Uterus (tissue), 4 donors: ENCODE measurements at places on chromosomes 1 and 21. TPM values are rescaled to one million over a fixed set of nuclear protein-coding genes. Genes with fewer than 3 reads are reported as not detected.

DNA sequence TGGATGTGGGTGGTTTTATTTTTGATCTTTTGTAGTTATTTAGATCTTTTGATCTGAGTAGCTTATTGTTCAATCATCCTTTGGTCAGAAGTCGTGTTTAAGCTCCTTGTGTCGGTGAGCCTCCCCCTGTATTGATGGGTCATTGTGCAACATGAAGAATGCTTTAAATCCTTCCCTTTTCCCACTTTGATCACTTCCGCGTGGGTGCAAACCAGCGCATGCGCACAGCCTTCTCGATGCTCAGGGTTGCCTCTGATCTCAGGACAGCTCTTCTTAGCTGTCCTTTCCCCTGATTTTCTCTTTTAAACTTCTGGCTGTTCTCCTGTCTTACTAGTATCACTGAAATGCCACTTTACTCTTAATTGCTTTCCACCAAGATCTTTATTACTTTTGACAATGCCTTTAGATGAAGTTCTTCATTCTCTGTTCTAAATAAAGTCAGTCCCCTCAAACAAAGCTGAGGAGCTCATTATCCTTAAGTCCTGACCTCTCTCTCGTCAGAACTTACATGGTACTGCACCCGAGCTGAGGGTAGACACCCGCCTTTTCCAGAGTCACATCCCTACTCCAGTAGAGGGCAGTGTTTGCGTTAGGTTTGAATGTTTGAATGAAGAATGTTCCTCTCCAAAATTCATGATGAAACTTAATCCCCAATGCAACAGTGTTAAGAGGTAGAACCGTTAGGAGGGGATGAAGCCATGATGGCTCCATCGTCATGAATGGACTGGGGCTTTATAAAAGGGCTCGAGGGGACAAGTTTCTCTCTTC, 547.9 kb upstream of the TMPRSS15 start:
- no peaks in the 10 kb centered on the region for H3K27me3 ChIP-seq
- H3K27ac ChIP-seq = no peak overlapping the region
- H3K4me1 ChIP-seq = no peaks in the 10 kb centered on the region
- H3K4me3 ChIP-seq = no peak overlapping the region
- H3K36me3 ChIP-seq = no peaks in the 10 kb centered on the region

- H3K36me3 ChIP-seq = no peaks in the 10 kb centered on the region
- H3K27ac ChIP-seq = no peak overlapping the region
- H3K4me3 ChIP-seq = no peak overlapping the region
These were observed 88.1 kb upstream of the HNRNPU start for GRCh38 chr1:244952280-244952933.

DNA sequence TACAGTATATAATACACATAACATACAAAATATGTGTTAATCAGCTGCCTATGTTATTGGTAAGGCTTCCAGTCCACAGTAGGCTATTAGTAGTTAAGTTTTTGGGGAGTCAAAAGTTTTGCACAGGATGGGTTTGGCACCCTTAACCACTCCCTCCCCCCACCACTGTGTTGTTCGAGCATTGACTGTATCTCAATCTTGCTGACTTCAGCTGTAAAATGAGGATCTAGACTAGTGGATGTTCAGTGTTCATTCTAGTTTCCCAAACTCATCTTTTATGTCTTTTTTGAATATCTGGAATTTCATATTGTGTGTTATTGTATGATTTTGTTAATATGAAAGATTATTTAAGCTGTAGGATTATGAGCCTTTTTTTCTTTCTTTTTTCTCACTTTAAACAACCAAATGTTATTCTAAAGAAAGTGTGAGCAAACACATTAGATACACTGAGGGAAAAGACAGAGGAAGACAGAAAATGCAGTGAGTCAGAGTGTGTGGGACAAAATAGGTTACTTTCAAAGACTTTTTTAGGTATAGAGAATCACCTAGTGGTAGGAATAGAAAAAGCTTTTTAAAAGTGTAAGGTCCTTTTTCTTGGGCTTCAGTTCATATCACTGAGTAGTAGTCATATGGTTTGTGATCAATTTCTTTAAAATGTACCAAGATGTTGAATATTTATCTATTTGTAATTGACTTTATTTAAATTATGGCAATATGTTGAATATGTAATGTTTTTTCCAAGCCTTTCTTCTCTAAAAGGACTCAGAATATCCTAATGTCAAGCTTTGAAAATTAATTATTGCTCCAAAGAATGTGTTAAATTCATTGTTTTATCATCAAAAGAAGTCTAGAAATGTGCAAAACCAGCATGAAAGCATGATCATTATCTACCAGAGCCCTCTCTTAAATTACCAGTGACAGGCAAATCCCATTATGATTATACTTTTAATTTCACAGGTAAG, 17.9 kb upstream of the CENPF start:
- H3K36me3 ChIP-seq = no peaks in the 10 kb centered on the region
- H3K27me3 ChIP-seq = no peaks in the 10 kb centered on the region
- H3K4me3 ChIP-seq = no peak overlapping the region
- H3K4me1 ChIP-seq = no peaks in the 10 kb centered on the region

DNA sequence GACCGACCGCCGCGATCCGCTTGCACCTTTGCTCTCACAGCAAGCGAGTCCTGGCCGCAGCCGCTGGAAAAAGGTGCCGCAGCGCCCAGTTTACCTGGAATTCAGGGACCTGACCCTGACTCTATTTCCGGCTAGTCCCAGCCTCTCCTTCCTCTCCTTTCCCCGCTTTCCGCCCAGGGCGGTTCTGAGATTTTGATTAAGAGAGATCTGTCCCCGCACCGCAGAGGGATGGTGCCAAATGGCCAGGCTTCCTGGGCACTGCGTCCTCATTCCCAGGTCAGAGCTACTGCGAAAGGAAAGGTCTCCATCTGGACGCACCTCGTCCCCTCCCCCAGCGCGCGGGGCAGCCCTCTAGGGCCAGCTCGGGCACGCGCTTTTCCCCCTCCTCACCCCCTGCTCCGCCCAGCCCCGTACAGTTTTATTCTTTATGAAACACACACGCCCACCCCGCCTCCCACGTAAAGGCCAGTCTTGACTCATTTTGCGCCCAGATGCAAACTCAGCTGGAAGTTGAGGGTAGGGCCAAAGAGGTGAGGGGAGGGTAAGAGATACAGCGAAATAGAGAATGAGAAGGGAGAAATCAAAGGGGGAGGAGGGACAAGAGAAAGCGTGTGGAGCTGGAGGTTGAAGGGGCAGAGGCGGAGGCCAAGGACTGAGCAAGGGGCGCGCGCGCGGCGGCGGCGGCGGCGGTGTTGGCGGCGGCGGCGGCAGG, 411.8 kb upstream of the ESRRG start:
- no peaks in the 10 kb centered on the region for H3K27me3 ChIP-seq
- H3K4me3 ChIP-seq = no peak overlapping the region
- no peak for DNase-seq
- no peaks in the 10 kb centered on the region for H3K4me1 ChIP-seq
- no peaks in the 10 kb centered on the region for H3K36me3 ChIP-seq

The NCF2 gene
- 4.0 TPM for total RNA-seq

The TNNT2 gene
- not detected for total RNA-seq
